Activated CD4-positive, alpha-beta T cell treated with anti-CD3 and anti-CD28 coated beads for 24 hours (primary cell): ENCODE measurements at places on chromosomes 5 and 9.

DNA sequence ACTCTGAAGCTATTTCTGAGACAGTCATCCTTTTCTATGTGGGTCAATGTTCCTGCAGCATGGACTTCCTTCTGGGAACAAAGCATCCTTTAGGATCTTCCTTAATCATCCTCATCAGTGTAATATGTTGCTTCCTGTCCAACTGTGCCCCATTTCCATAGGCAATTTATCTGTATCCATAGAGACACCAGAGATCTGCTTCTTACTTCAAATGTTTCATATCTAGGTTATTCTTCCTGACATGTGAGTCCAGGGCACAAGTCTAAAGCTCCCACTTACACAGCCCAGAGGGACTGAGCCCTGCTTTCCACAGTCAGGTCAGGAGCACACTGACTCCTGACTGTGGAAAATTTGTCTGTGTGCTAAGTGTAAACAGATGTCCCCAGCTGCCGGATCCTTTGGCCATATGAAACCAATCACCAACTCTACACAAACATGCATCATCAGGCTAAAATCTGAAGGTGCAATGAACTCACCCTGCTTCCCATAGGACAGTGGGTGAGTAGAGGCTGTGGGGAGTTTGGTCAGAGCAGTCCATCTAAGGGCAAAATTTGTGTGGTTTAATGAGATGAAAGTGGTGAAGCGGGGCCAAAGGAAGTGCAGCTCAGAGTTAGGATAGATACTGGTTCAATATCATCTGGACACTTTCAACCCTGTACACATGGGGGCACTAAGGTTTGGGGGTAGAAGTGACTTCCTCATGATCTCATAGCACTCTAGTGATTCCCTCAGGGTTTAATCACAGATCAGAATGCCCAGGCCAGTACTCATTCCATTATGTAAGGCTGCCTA is 85.2 kb upstream of the TNC start:
- DNase-seq: no peak

GRCh38 chr9:108162664-108163063 is 673.1 kb upstream of the KLF4 start:
- DNase-seq: no peak

DNA sequence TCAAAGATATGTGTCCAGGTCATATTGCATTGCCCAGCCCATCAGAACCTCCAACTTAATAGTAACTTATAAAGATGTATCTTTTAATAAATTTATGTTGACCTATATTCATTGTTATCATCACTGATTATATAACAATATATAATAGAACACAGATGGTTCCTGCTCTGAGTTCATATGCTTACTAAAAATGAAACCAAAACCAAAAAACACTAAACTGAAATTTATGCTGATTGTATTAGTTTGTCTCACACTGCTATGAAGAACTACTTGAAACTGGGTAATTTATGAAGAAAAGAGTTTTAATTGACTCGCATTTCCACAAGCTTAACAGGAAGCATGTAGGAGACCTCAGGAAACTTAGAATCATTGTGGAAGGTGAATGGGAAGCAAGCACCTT is 462.5 kb upstream of the TYRP1 start:
- no peak for DNase-seq

DNA sequence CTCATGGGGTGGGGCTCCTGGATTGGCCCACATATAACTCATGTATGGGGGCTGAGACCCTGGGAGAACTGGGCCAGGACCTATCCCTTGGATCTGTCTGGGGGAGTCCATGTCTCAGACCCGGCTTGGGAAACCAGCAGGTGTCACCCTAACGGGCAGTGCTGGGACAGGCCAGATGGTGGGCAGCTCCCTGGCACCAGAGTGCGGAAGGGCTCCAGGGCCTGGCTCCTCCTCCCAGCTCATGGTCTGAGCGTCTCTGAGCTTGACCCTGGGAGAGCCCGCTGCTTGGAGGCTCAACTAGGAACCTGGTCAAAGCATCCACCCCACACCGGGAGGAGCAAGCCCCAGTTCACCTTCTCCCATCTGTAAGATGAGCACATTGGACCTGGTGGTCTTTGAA is 15.5 kb upstream of the NCS1 start:
- DNase-seq: no peak
